ENCODE measurements at places on chromosomes 3 and 15.

GRCh38 chr3:157695586-157695985, 192.4 kb upstream of the VEPH1 start:
- DNase-seq: no peak

DNA sequence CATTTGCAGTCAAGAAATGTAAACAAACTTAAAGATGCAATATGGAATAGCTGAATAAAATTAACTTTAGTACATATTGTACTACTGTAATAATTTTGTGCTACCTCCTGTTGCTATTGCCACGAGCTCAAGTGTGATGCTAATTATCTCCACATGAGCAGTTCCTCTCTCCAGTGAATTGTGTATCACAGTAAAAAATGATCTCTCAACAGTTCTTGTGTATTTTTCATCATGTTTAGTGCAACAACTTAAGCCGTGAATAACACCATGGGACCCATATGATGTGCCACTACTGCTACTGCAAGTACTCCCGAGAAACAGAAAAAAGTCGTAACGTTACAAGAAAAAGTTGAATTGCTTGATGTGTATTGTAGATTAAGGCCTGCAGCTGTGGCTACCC, 12.4 kb downstream of the RIOX2 start:
- no peak for DNase-seq

- peak; percentile 91 for DNase-seq
Observed at GRCh38 chr3:14532691-14533456, 7.3 kb downstream of the GRIP2 start.

- DNase-seq: no peak
Observed at GRCh38 chr15:86481720-86482119, 402.0 kb downstream of the AGBL1 start.

DNA sequence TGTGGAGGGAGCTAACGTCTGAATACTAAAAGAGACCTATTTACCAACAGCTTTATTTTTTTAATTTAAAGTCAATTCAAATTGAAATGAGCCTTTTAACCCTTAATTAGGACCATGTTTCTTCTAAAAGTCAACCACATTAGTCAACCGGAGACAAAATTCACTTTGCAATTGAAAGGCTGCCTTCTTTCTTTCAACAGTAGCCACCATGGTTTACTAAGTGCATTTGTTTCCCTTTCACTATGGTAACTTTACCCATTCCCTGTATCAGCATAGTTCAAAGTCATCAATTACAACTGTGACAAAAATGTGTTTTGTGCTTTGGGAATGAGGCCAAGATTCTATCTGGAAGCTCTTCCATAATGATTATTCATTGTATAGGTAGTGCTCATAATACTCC, 225.4 kb downstream of the EPHA3 start:
- DNase-seq: no peak

GRCh38 chr3:64426551-64426950, 201.3 kb upstream of the PRICKLE2 start:
- DNase-seq: no peak

DNA sequence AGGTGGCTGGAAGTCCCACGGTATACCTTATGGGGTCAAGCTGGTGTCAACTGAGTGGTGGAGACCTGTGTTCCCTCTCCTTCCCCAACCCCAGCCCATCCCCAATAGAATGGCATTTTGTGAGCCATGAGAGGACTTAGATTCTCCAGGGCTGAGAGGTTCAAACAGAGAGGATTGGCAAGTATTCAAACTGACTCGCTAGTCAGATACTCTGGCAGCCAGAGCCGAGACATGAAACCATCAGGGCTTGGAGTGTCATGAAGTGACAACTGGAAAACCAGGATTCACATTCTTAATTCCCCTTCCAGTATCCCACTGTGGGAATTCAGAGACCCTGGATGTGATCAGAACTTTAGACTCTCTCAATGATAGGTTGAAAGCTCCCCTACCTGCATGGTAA, 159.4 kb upstream of the SNTN start:
- DNase-seq: no peak

GRCh38 chr3:62265528-62265927, 107.8 kb downstream of the FEZF2 start:
- DNase-seq: no peak

DNA sequence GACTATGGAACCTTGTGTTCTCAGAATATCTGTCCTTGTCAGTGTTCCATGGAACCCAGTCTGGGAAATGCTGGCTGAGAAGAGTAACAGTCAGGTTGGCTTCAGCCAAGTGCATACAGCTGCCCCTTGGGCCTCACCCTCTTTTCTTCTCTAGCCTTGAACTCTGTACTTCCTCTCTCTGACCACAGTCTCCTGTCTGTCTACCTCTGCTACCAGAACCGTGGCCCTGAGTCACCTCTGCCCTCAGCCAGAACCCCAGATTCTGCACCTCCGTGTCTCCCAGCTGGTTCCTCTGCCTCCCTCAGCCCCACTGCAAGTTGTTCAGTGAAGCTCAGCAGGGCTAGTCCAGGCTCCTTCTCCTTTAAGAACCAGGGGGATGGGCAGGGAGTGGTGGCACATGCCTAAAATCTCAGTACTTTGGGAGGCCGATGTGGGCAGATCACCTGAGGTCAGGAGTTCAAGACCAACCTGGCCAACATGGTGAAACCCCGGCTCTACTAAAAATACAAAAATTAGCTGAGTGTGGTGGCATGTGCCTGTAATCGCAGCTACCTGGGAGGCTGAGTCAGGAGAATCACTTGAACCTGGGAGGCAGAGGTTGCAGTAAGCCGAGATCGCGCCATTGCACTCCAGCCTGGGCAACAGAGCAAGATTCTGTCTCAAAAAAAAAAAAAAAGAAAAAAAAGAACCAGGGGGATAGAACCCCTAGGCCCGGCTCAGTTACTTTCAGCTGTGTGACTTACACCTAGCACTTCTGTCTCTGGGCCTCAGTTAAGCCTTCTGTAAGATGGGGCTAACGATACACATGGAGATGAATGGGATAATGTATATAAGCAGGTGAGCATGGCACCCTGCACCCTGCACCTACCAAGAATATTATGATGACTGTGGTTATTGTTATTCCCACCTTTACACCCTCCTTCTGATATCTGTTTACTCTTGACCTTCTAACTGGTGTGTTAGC, 24.3 kb upstream of the TATDN2 start:
- no peak for DNase-seq

GRCh38 chr3:152229692-152230091, 39.0 kb upstream of the MBNL1 start:
- DNase-seq: no peak

DNA sequence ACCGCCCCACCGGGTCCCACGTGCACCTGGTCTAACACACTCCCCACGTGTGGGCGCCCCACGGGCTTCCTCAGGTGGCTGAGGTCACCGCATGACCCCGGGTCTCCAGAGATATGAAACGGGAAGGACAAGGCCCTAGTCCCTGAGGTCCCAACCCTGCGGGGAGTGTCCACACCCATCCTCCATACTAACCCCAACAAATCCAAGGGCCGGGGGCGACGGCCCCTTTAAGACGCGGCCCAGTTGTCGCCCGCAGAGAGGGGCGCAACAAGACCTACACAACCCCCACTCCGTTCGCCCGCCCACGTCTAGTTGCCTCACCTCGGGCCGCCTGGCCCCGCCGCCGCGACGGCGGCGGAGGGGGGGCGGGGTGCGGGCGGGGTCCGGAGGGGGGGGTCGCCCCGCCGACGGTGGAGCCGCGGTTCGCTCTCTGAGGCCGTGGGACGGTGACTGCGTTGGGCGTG, 396 bp downstream of the INO80 start:
- DNase-seq: peak; percentile 52

DNA sequence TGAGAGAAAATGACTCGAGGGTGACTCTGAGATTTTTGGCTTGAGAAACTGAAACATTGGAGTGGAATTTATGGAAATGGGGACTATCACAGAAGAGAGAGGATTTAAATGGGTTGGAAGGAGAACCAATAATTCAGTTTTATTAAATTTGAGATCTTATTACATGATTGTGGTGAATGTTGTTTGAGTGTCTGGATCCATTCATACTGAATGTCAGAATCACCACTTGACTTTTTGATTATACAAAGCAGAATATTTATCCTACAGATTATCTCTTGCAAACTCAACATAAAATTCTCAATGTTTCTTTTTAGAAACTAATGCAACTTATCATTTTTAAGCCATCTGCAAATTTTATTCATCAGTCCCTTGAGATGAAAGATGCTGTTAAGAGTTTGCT, 332.8 kb downstream of the CNTN3 start:
- no peak for DNase-seq

DNA sequence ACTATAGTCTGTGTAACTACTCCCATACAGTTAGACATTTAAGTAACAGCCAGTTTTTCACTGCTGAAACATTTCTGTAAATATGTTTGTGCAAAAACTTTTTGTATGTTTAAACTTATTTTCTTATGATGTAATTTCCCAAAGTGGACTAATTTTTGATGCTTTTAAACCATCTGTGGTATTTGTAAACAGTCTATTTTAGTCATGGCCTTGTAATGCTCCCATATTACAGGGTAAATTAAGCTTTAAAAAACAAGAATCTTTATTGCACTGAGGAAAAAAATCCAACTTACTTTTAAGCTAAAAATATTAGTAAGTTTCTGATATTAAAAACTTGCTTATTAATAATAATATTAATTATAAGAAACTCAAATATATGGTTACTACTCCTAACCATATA, 13.5 kb downstream of the CCDC14 start:
- no peak for DNase-seq

DNA sequence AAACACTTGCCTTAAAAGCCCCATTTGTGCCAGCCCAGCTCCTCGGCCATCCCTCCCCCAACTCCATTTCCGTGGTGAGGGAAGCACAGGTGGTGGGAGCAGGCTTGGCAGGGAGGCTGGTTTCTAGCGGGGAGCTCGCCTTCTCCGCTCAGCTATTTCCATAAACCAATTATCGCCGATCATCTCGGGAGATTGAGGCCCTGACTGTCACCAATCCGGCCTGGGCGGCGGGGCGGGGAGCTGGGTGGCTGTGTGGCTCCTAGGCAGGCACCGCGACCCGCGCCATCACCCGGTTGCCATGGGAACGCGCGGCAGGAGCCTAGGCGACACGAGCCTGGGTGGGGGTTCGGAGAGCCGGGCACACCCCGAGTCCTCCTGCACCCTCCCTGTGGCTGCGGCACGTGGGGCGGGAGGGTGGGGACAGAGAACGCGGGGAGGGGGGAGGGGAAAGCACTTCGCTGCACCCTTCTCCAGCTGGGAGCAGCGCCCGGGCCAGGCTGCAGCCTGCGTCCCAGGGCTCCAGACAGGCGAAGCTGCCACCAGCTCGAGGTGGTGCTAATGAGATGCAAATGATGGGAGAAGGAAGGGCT, 9.3 kb downstream of the CCDC33 start:
- peak; percentile 69 for DNase-seq

GRCh38 chr15:78204351-78205309, 29.7 kb downstream of the ACSBG1 start:
- no peak for DNase-seq

GRCh38 chr15:98069256-98069655, 108.8 kb downstream of the ARRDC4 start:
- no peak for DNase-seq

GRCh38 chr15:101813803-101814534, 2.0 kb downstream of the OR4F15 start:
- no peak for DNase-seq

GRCh38 chr15:71691458-71692417, 118.6 kb upstream of the NR2E3 start:
- no peak for DNase-seq

GRCh38 chr3:67401921-67402320, 252.5 kb downstream of the SUCLG2 start:
- DNase-seq: no peak

- no peak for DNase-seq
Observed at GRCh38 chr3:101544161-101544850, 17.4 kb upstream of the TRMT10C start.

DNA sequence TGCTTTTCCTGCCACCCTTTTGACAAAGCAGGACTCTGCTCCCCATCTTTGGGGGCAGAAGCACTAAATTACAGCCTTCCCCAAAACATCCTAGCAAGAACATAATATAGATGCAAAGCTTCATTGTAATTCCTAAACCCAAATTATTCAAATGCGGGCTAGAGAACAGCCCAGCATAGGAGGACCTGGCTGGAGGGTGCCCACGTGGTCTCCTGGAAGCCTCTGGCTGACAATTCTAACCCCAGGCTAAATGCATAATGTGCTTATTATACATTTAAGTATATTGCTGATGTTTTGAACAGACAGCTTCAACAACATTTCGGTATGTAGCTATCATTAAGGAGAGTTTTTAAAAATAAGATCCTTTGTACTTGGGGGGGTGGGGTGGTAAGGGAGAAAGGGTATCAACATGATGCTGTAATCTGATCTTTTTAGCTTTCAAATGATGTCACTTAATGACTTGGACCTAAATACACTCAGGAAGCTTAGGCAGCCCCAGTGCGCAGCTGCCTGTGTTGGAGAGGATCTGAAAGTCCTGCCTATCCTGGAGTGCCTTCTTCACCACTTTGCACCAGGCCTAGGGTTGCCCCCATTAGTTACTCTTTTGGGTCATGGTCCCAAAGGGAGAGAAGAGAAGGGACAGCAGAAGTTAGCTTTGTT, 57.2 kb upstream of the USP3 start:
- DNase-seq: no peak

DNA sequence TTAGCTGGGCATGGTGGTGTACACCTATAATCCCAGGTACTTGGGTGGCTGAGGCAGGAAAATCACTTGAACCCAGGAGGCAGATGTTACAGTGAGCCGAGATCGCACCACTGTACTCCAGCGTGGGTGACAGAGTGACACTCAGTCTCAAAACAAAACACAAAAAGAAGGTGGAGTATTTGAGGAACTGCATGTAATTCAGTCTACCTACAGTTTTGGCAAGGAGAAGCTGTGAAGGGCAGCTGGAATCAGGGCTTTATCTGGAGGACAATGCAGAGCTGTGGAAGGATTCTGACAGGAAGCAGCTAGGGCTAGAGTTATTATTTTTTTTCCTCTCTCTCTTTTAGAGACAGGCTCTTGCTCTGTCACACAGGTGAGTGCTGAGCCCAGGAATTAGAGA, 6.8 kb downstream of the H1-8 start:
- no peak for DNase-seq

DNA sequence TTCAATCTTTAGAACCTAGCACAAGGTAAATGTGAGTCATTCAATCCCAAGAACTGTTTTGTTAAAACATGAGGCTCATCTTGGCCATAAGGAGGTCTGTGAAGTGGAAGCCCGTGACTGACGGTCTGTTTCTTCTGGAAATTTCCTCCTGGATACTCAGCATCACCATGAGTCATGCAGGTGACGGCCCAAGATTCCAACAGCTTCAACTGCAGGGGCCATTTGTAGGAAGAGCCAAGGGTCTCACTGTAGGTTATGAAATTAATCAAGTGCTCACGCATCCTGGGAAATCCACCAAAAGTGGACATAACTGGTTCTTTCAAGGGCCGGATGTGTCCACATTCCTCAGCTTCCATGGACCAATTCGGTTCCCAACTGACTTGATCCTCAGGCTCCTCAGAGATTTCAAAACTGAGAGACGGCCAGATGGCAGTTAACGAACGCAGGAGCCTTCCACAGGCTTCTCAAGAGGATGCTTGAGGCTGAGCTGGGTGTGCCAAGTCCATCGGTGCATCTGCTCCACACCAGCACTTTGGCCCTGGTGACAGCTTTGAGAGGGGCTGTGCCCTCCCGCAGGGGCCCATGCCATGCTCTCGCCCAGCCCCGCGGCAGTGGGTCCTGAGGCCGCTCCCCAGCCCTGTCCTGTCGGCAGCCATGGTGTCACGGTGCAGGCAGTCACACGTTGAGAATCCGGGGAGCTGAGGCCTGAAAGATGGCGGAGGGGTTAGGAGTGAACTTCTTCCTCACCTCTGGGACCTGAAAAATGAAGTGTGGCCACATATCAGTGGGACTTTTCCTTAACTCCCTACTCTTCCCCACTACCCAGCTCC, 8.5 kb downstream of the MAP6D1 start:
- DNase-seq: no peak

- DNase-seq: no peak
Observed at GRCh38 chr15:30008156-30008555, 74.6 kb upstream of the GOLGA8J start.

GRCh38 chr3:71602256-71602655, 18.7 kb upstream of the FOXP1 start:
- DNase-seq: no peak
